ENCODE measurements at places on chromosomes 3 and 15.
A peak's percentile ranks its signal among the peaks of the same experiment; 100 is the strongest.

DNA sequence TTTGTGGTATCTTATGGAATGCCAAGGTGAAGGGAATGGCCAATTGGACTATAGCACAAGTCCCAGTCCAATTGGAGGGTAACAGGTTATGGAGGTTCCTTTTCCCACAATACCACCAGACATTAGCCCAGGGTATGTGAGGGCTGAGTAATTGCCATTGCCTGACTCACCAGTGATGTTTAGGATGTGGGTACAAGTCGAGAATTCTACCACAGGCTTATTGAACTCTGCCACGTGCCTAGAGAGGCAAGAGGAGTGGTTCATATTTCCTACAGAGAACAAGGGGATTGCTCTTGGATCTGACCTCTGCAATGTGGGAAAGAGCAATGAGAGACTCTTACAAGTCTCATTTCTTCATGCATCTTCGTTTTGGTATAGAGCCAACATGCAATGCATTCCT lies 85.0 kb upstream of the XCR1 start:
- DNase-seq, result peak; percentile 81

GRCh38 chr3:123089611-123090331 lies 22.9 kb downstream of the PDIA5 start:
- DNase-seq, result no peak

DNA sequence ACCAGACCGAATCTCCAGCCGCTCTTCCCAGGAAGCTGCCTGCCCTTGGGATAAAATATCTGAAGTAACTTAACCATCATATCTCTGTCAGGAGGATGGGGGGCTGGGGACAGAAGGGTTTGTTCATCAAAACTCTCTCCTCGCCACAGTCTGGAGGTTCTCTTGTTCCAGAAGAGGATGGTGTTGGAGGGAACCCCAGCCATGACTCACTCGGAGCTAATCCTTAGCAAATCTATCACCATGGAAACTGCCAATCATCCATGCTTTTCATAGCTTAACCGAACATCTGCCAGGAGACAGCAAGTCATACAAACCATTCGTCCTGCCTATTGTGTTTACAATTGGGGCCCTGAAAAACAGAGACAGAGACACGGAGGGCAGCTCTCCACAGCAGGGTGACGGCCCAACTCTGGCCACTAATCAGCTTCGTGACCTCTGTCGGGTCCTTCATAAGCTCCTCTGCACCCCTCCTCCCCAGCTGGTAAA lies 73.8 kb upstream of the HEG1 start:
- peak; percentile 99 for DNase-seq

DNA sequence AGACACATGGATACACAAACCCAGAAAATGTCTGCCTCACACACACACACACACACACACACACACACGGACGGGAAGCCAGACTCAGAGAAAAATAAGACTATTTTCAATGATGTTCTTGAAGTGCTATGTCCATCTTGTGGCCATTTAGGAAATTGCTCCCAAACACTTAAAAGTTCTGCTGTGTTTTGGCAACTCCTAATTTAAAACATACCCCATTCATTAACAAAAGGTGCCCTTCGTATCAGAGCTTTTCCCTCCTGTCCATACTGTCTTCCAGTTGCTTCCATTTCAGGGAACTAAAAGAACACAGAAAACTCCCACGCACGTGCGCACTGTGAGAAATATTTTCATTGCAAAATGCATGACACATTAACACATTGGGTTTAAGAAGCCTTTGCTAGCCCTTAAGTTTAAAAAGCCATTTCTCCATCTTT lies 44.6 kb downstream of the SLC12A1 start:
- peak; percentile 63 for DNase-seq
